Choroid plexus epithelial cell (primary cell): ENCODE measurements at places on chromosomes 5 and 9.

- DNase-seq = no peak
These were observed 95.0 kb upstream of the C9orf72 start for GRCh38 chr9:27668280-27668679.

GRCh38 chr9:107323836-107324585 lies 40.9 kb downstream of the RAD23B start:
- DNase-seq = no peak

GRCh38 chr9:17761984-17762676 lies 183.3 kb downstream of the SH3GL2 start:
- DNase-seq = no peak

DNA sequence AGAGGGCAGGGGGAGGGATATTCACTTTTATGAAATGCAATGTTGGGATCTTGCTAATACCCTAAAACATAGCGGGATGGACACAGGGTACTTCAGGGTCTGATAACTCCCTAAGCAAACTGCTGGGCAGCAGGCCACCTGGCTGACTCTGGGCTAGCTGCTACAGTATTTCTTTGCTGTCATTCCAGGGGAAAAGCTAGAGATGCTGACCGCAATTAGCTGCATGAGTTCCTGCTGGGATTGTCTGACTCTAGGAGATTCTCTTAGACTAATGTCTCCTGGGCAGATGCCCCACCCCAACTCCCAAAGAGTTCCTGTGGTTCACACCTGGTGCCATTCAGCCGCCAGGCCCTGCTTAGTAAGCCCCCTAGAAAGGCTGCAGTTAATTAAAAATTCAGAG lies 69.9 kb downstream of the PSAT1 start:
- no peak for DNase-seq

- DNase-seq = no peak
These were observed 71.9 kb downstream of the CDK5RAP2 start for GRCh38 chr9:120507936-120508510.

DNA sequence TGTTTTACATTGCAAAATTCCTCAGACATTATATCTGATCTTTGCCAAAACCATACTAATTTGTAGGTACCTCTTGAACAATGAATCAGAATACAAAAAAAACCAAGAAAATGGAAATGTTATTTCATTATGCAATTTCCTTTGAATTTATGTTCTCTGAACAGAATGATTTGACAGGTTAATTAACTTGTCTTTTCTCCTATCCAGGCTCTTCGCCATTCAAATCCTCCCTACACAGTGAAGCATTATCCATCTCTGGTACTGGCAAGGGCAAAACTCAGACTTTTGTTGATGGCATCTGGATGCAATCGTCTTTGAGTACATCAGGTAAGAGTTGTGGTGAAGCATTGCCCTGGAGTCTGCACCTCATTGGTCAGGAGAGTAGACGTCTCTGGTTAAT lies 655.7 kb upstream of the ITGA1 start:
- DNase-seq = no peak

- no peak for DNase-seq
These were observed 28.1 kb downstream of the ZNF608 start for GRCh38 chr5:124718380-124718789.

DNA sequence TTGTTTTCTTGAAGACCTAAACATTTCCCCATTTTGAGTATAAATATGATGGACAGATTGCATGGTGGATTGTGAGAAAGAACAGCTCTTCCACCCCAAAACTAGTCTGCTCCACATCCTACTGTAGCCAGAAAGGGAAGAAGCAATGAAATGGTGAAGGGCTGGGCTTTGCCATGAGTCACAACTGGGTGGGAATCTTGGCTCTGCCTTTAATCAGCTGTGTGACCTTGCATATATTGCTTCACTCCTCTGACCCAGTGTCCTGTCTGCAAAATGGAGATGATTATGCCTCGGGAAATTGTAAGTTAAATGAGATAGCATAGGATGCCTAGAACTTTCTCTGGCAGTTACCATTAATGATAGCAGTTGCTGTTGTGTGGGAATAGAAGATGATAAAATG lies 101.9 kb downstream of the PDE8B start:
- DNase-seq = peak; percentile 80

- DNase-seq = peak; percentile 38
These were observed 631 bp downstream of the B4GALT7 start for GRCh38 chr5:177600508-177601018.

DNA sequence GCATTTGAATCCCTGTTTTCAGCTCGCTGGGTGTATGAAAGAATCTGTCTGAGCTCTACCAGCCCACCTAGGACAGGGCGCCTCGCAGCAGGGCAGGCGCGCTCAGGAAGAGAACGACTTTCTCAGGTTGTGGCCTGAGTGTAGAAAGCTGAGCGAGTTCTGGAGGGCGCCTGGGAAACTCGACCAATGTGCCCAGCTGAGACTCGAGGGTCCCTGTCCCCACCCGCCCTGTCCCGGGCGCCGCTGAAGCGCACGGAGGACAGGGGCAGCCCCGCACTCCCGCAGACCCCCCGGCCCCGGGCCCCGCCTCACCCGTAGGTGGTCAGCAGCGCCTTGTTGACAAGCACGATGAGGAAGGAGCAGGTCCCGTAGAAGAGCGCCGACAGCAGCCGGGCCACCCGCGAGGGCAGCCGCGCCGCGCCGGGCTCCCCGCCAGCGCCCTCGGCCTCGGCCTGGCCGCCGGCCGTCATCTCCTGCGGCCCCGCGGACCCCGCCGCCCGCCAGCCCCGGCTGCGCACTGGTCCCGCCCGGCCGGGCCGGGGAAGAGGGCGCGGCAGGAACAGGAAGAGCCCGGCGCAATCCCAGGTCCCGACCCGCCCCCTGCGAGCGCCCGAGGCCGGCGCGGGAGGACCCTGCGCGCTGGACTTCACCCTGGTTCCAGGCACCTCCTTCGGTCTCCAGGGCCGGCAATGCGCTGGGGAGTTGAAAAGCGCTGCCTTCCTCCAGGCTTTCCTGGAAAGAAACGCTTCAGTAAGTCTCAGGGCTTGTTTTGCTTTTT lies at the start of gene SLC35D2:
SLC35D2 (minus strand) TSS at position 547 of the 778 bp plus-strand sequence; CDS start at position 470, 77 bp downstream.
- peak; percentile 53 for DNase-seq

- no peak for DNase-seq
These were observed 35.9 kb upstream of the DMRT2 start for GRCh38 chr9:1014225-1014624.

DNA sequence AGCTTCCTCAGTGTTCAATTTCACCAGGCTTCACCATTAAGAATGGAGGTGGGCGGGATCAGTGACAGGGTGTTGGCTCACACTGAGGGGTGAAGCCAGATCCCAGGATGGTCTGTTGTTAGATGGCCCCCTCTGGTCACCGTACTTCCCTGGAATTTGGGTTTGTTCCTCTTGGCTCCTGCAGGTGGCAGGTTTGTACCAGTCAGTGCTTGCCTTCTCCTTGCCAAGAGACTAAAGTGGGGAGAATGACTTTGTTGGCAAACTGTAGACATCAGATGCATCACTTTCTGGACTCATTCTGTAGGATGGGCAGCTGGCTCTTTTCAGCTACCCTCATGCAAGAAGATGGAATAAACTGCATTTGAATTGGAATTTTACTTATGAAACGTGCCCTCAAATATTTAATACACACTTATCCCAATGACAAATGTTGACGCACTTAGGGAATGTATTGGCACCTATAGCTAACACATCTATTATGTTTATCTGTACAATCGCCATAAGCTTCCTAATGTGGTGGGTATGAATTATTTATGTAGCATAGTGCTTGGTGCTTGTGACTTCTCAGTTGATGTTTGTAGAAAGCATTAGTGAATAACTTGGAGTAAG lies 31.4 kb upstream of the ANKRD55 start:
- peak; percentile 49 for DNase-seq

DNA sequence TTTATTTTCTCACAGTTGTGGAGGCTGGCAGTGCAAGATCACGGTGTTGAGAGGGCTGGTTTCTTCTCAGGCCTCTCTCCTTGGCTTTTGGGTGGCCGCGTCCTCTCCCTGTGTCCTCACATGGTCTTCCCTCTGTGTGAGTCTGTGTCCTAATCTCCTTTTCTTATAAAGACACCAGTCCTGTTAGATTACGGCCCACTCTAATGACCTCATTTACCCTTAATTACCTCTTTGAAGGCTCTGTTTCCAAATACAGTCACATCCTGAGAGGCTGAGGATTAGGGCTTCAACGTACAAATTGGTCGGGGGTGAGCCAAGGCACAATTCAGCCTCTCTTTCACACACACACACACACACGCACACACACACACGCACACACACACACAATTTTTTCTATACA lies 73.0 kb downstream of the UGCG start:
- no peak for DNase-seq

DNA sequence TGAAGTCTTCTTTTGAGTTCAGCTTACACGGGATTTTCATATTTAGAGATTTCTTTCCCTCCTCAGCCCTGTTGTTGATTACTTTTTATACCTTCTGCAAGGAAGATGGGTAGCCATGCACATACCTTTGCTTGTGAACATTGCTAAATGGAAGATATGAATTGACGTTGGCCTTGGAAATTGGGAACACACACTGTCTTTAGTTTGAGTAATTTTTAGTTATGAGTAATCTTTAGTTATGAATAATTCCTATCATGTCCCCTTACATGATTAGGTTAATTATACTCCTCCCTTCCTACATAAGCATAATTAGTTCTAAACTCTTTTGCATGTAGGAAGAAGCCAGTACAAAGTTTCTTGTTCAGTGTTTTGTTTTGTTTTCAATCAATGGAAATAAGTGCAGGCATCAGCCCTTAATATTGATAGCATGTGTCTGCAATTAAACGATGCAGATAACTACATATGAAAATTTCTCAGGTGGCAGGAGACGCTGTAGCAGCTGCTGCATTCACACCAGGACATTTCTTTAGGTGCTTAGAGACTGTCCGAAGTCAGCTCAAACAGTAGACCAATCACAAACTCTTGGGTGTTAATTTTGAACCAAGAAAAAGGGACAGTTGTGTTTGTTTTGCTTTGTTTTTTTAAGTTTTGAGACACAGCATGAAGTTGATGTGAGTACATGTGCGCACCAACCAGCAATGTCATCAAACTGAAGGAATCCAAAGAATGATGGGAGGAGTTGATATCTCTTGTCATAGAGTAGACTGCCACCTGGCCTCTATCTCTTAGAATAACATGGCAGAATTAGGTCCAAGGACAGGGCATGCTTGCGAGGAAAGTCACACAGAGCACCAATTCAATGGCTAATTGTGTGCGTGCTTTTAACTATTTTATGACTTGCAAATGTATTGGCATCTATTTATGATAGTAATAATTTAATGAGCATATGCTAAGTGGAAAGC lies 51.4 kb downstream of the SMARCA2 start:
- DNase-seq = peak; percentile 79

- DNase-seq = no peak
These were observed 141.1 kb upstream of the RASEF start for GRCh38 chr9:83204047-83204446.

GRCh38 chr5:5900350-5900749 lies 477.9 kb downstream of the ICE1 start:
- no peak for DNase-seq

DNA sequence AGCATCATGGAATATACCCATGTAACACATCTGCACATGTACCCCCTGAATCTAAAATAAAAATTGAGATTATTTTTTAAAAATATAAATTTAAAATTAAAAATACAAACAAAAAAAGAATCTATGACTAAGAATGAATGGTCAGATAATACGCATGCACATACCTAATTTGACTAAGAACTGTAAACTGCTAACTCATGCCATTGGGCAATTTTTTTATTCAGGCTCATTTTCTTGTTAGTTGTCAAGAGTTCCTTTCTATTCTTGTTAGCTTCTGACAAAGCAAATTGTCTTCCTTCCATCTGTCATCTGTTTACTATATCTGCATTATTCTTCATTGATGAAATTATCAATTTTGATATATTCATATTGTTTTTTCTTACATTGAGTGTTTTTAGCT lies 69.5 kb upstream of the HAND1 start:
- DNase-seq = no peak

DNA sequence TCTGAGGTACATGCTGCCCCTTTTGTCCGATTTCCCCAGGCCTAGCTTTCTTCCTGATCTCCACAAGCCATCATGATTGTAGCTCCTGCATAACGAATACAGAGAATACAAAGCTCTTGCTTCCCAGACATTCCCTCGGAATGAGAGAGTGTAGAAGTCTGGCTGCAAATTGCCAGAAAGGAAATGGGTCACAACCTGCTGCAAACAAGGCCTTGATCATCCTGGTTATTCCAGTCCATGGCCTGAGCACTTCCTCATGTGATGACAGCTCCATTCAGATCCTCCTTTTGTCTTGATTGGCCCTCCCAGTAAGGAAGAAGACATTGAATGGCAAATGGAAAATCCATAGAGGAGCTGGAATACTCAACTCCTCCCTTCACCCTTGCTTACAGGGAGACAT lies 136.0 kb upstream of the ADRA1B start:
- DNase-seq = no peak

- DNase-seq = no peak
These were observed 47.4 kb downstream of the LMX1B start for GRCh38 chr9:126661122-126661520.

DNA sequence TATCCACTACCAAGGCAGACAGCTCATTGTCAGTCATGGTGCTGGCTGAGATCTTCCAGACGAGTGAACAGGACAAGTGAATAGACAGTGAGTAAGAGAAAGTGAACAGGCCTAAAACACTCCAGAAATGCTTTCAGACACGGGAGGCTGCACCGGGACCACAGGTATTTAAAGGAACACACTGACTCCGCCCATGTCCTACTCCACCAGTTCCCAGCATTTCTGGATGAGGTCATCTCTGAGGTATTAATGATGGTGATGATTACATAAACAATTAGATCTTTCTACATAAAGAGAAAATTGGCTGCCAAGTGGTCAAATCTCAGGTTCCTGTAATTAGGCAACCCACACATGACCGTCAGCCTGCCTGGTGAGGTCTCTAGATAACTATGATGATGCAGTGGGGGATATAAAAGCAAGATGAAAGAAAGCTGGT lies at the start of gene ACTBL2:
ACTBL2 (minus strand) TSS at position 141 of the 436 bp plus-strand sequence; CDS start at position 37, 104 bp downstream.
- DNase-seq = peak; percentile 87

- no peak for DNase-seq
These were observed 124.2 kb upstream of the FSTL4 start for GRCh38 chr5:133736512-133736911.

DNA sequence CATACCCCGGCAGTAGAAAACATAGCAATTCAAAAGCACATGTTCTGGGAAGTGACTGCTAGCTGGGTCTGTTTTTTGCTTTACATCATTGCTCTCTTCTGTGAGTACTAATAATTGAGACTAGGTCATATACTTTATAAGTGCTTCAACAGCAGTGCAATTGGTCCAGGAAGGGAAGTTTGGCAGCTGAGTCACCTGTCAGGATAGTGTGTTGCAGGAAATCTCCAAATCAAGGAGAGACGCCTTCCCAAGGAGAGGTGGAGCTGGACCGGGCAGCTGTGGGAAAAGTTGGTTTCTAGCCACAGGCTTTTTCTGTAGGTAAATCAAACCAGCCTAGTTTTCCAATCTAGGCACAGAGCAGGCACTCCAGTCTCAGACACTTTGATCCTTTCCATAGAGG lies 330.1 kb downstream of the ENC1 start:
- DNase-seq = peak; percentile 10

GRCh38 chr9:135209852-135210251 lies 122.4 kb downstream of the OLFM1 start:
- peak; percentile 3 for DNase-seq

- DNase-seq = peak; percentile 82
These were observed 23.5 kb upstream of the SNX2 start for GRCh38 chr5:122751293-122751782.
